Stimulated activated CD8-positive, alpha-beta memory T cell treated with anti-CD3 and anti-CD28 coated beads, Interleukin-7, amount 100 ng/mL, for 4 hours (primary cell): ENCODE measurements at places on chromosomes 7 and 10.

- DNase-seq = no peak
Observed at GRCh38 chr10:49207113-49207512, 18.9 kb upstream of the TMEM273 start.

DNA sequence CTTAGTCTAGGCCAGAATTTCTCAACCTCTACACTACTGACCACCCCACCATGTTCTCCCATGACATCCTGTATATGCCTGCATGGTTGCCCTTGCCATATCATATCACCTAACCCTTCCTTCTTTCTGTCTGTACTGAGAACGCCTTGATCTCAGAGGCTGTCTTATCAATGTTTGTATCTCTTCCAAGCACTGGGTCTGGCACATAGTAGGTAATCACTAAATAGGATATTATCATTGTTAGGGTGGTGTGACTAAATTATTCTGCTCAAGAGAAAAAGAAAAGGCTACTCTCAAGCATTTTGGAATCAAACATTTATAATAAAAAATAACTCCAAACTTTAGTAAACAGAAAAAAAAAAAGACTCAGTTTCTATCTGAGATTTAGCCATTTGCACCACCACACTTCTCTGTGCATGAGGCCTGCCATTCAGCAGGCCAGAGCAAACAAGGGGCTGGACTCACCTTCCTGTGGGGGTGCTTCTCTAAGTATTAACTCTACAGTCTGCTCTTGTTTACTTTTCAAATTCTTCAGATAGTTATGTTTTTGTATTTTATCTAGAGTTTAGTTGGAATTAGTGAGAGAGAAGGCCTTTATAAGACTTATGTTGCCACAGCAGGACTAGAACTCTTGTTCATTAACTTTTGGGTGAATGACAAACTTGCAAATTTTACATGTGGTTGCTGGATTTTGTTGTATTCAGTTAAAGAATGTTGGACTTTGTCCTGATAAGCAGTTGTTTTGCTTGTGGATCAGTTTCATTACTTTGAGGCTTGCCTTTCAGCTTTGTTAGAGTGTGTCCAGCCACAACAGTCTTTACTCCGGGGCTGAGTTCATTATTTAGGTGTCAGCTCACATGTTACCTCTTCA is 5.4 kb downstream of the AGBL3 start:
- no peak for DNase-seq

DNA sequence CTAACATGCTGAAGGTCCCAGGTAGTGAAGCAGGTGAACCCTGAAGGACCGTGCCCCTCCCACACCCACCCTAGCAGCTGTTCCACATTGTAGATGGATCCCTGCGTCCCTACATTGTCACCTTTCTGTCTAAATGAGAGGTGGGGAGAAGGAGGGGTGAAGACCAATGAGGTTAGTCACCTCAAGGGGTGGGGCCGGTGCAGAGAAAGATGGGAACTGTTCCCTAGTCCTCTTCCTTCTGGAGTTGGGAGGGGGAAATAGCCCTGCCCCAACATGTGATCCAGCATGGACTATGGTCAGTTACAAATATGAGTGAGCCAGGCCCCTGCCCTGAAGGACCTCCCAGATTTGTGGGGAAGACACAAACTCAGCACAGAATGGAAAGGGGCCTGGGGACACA is 124.5 kb downstream of the LHPP start:
- no peak for DNase-seq

- no peak for DNase-seq
Observed at GRCh38 chr10:115974816-115975430, 298.1 kb downstream of the GFRA1 start.

DNA sequence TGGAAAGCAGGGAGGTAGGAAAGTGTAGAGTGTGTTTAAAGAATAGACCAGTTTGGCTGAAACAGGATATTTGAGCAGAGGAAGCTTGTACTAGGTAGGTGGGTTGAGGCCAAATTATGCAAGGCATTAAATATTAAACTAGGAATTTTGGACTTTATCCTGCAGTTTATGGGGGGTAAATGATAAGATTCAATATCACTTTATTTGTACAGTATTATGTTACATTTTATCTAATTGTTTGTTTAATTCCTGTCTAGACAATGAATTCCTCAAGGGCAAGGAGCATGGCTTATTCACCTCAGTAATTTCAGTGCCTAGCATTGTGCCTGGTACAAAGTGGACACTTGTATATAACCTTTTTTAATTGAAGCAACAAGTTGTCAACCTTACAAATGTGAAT is 125.9 kb downstream of the CFTR start:
- DNase-seq = no peak

DNA sequence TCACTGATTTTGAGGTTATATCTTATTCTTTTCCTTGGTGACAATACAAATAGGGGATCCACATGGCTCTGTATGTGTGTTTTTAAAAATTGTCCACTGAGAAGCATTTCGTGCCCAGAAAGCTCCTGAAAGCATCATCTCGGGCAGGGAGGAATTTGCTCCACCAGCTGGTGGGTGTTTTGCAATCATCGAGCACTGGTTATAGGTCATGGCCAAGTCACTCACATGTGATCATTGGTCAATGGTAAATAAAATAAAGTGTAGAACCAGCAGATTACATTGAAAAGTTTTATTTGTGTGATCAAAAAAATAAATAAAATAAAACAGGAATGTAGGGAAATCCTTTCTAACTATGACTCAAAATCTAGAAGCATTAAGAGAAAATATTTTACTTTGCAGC is 23.0 kb upstream of the SNX13 start:
- DNase-seq = no peak

DNA sequence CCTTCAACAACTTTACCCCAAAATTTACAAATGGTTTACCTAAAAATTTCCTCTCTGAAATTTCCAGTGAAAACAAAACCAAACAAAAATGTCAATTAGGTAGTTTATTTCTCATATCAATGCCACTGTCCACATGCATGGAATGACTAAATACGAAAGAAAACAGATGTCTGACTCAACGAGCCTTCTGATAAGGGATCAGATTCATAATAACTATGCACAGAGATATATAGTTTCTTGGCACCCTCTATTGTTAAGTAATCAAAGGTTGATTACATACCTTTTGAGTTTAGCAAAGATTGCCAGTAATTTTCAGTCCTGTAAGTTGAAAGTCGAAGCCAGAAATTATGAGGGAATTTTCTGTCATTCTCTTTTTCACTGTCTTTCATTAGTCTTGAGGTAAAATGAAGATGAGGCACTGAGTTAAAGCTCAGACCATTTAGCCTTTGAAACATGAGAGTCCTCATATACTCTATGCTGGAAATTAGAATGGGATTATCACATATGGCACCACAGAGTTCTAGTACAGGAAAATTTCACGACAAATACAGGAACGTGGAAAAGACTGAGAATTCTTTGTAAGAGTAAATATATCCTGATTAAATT is 519.1 kb upstream of the ANKRD30A start:
- DNase-seq = no peak

DNA sequence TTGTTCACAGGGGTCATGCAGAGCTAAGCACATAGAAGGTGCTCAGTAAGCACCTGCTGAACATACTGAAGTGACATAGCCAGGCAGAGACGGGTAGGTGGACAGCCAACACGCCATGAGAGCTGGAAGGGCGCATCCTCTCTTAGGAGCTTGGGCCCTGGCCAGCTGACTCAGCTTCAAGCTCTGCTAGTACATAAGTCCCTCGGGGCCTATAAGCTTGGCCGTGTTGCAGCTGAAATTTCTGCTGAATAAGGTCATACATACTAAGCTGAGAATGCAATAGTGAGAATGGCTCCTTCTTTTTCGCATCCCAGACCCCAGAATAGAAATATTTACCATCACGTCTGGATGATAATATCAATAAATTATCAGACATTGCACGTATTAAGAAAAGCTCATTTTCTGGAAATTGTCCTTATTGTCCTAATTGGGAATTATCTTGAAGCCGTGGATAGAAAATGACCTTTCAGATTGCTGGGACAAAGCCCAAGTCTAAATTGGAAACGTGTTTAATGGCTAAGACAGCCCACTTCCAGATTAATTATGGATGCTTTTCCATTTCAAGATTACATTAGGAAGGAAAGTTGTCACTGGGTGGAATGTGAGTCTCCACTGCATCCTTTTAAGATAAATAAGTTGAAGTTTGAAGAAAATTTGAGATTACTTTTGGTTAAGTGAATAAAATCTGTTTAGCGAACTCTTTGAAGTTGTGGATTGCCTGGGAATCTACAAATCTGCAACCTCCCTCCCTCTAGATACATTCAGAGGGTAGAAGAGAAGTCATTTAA is 287.1 kb upstream of the C7orf33 start:
- DNase-seq = no peak

DNA sequence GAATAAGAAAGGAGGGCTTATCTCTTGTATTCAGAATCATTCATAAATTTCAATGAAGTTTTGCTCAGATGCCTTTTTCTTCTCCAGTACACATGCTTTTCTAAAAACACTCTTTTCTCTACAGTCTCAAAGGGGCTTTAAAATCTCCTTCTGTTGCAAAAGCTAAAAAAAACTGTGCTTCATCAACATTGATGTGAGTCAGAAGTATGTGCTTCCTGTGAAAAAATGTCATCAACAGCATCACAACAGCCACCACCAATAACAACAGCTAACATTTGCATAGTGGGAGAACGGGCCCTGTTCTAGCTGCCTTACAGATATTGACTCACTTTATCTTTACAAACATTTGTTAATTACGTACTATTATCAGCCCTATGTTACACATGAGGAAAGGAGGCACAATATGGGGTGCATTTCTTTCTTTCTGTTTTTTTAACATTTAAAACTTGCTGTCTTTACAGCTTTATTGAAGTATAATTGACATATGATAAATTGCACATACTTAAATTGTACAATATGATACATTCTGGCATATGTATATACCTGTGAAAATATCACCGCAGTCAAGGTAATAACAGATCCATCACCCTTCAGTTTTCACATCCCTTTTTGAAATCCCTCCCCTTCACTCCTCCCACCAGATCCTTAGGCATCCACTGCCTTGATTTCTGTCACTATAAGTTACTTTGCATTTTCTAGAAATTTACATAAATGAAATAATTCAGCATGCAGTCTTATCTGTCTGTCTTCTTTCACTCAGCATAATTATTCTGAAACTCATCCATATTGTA is 1605.4 kb upstream of the LRRTM3 start:
- no peak for DNase-seq

DNA sequence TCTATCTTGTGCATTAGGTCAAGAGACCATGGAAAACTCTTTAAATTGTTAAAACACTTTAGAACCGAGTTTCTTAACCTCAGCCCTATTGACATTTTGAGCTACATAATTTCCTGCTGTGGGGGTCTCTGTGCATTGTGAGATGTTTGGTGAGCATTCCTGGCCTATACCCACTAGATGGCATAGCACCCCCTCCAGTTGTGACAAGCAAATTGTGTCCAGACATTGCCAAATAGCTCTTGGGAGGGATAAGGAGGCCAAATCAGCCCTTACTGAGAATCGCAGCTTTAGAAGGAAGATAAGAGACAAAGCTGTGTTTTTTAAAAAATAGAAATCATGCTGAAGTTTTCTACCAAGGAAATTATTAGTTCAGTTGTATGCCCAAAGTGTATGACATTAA is 1158.5 kb upstream of the C7orf33 start:
- no peak for DNase-seq

DNA sequence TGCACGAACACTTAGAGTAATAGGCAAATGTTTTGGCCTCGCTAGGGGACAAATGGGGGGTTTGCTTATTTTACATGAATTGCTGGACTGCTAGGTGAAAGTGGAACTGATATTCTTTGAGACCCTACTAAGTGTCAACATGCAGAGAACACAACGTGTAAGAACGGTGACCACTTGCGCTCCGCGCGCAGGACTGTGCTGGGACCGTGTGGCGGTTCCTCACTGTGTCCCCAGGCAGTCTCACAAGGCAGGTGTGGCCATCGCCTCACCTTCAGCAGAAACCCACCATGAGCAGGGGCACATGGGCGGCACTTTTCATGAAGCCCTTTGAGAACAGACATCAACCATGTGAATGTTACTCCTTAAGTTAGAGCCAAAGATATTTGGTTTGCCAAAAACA is 27.2 kb downstream of the PTPRN2 start:
- DNase-seq = no peak

DNA sequence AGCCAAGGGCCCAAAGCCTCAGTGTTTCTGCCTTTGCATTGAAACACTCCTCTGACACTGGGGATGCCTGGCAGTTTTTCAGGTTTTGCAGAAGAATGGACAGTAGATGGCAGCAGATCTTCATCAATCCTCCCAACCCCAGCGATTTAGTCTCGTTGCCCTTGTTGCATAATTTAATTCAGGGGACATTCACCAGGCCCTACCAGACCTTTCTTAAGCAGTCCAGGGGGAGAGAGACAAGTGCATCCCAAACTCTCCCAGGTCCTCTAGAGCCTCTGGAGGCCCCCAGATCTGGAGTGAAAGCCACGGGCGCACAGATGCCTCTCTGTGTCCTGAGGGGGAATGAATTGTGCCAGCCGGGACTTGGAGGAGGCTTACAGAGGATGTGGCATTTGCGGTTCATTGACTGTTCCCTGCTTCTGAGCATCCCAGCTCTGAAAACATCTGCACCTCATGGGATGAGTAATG is 29.6 kb downstream of the MINDY4 start:
- peak; percentile 2 for DNase-seq

GRCh38 chr10:73460897-73461296 is 27.5 kb upstream of the MSS51 start:
- no peak for DNase-seq

- no peak for DNase-seq
Observed at GRCh38 chr7:54814401-54814800, 55.4 kb upstream of the SEC61G start.

GRCh38 chr10:78464856-78465267 is 431.2 kb downstream of the RPS24 start:
- no peak for DNase-seq

GRCh38 chr10:25159591-25159990 is 15.2 kb upstream of the GPR158 start:
- no peak for DNase-seq

GRCh38 chr10:427761-428519 is 261.5 kb downstream of the DIP2C start:
- DNase-seq = no peak

DNA sequence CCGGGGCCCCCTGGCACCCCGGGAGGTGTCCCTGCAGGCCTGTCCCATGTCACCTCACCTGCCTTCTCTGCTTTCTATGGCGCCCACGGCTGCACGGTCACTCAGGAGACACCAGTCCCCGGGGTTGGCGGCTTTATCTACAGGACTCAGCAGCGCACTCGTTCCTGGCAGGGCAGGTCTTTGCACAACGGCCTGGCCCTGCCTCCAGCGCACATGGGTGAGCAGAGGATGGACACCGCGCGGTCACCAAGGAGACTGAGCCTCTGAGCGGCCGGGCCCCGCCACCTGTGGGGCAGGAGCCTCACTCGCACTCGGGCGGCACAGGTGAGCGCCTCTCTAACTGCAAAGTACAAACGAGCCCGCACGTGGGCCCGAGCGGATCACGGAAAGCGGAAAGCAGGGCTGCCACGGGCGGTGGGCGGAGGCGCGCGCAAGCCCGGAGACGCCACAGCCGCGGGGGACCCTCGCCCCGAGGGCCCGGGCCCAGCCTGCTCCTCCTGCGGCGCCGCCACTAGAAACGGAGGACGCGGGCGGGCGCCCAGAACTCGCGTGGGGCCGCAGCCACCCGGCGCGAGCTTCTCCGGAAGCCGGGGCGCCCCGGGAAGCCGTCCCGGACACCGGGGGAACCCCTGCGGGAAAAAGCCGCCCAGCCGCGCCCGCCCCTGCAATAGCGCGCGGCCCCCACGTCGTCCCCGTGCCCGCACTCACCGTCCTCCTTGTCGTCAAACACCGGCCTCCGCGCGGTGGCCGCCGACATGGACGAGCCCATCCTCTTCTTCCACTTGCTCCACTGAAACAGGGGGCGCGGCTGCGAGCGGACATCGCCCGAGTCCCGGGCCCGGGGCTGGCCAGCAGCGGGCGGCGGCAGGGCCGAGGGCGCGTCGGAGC is 642 bp downstream of the STK32C start:
- DNase-seq = no peak

GRCh38 chr10:103197174-103197573 is 4.1 kb upstream of the NT5C2 start:
- no peak for DNase-seq
